ENCODE measurements at places on chromosomes 4 and X.

- DNase-seq, result no peak
Measured at GRCh38 chr4:8722556-8722955, 130.0 kb downstream of the CPZ start.

DNA sequence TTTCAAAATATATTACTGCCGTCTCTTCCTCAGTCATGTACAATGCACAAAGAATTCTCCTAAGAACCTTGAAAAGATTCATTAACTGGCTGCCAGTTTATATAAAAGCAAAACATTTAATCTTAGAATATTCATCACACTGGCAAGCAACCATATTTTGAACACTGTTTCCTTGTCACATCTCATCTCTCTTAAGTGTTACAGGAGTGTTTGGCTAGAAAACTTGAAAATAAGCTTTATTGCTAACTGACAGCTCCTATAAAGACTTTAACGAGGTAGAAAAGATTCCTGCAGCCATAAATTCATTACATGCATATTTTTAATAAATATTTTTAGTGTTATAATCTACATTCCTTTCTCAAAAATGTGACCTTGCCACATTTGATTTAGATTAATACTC lies 149.6 kb downstream of the AFAP1 start:
- DNase-seq, result no peak

DNA sequence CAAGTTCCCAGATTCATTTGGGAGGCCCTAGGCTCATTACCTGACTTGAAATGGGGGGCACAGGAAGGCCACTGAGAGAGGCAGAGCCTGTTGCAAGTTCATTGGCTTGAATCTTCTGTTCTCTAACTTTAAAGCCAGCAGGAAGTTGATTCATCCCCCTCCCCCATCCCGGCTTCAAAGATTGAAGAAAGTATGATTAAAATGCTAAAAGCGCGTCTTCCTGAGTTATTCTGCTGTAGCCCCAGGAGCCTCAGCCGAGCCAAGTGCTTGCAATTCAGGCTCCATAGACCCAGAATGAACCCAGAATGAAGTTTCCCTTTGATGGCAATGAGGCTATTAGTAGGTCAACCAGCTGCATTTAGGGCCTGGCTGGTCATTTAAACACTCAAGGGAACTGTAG lies 14.7 kb downstream of the CHST7 start:
- peak; percentile 43 for DNase-seq

DNA sequence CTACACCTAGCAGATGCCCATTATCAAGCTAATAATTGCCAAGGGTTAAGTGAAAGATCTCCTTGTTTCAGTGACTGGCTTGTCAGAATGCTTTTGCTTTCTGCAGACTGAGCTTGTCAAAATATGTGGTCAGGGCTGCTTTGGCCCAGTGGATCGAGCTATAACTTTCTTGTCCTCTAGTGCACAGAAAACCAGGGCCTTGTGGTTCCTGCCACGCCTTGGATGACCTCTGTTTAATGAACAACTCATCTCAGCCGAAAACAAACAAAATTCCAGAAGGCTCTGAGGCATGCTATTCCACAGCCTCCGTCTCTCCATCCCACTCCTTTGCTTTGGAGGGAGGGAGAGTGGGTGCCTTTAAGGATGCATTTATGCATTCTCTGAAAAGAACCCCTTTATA lies 11.3 kb downstream of the EVC start:
- no peak for DNase-seq

GRCh38 chrX:68492583-68492982 lies 6.3 kb upstream of the YIPF6 start:
- no peak for DNase-seq

DNA sequence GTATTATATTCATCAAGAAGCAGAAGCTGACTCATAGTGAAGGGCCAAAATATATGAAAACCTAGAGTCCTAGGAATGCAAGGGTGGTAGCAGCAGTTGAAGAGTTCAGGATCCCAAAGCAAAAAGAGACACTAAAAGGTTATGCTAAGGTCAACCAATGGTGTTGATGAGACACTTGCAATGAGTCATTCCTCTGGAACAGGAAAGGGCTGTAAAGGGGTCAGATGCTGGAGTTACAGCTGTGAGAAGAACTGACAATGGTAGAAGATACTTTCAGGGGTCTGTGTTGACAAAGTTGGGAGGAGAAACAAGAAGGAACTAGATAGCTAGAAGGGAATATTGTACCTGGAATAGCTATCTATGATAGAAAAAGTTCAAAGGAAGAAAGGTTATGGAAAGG lies 47.5 kb downstream of the ZGRF1 start:
- no peak for DNase-seq

GRCh38 chr4:61984260-61984909 lies 784.3 kb downstream of the ADGRL3 start:
- no peak for DNase-seq

DNA sequence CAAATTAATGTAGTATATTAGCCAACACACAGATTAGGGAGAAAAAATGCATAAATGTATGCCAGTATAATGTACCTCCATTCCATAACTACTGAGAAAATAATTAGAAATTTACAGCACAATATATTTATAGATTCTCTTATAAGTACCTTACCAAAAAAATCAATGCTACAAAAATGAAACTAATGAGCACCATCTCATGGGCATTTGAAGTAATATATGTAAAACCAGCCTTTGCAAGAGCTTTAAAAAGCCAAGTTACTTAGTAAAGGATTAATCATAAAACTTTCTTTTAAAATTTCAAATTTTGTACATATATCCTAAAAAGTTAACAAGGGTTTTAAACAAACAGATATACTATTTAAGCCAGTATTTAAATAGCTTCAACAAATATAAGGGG lies 43.2 kb downstream of the LRBA start:
- DNase-seq, result no peak

DNA sequence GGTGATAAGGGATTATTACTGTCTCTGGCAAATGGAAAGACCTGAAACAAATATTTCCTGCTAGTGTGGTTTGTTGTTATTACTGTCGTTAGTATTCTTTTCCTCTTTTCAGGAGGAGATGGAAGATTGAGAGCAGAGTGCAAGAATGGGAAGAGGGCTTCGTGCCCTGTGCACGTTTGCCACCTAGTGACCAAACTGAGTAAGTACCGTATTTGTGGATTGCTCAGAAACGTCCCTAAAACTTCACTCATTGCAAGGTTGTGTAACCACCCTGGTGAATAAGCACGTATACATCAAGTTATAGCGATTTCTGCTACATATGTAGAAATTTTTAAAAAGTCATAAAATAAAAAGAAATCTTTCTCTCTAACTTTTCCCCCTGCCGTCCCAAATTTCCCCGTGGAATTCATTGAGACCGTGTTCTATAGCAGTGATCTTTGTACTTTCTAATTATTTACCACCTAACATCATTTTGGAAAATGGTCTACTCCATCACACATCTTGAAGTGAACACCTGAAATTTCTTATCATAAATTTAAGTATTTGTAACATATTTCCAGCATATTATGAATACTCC lies 24.3 kb downstream of the LINC00632 start:
- DNase-seq, result peak; percentile 16

DNA sequence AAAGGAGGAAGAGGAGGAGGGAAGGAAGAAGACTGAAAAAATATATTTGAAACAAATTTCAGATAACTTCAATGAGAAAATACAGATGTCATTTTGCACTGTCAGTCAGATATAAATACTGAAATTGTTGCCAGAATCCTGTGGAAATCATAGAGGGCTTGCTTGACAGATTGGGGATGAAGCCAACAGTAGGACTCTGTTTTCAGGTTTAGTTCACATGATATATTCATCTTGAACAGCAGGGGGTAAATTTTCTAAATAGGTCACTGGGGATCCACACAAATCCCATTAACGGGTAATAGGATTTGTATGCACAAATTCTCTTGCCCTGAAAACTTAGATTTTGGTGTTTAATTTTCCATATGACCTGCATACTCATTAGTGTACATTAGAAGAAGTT lies 103.3 kb upstream of the PCDH18 start:
- no peak for DNase-seq

GRCh38 chrX:25007059-25008053 lies 8.4 kb downstream of the ARX start:
- DNase-seq, result no peak

- no peak for DNase-seq
Measured at GRCh38 chr4:140769209-140769608, 13.0 kb upstream of the TBC1D9 start.

DNA sequence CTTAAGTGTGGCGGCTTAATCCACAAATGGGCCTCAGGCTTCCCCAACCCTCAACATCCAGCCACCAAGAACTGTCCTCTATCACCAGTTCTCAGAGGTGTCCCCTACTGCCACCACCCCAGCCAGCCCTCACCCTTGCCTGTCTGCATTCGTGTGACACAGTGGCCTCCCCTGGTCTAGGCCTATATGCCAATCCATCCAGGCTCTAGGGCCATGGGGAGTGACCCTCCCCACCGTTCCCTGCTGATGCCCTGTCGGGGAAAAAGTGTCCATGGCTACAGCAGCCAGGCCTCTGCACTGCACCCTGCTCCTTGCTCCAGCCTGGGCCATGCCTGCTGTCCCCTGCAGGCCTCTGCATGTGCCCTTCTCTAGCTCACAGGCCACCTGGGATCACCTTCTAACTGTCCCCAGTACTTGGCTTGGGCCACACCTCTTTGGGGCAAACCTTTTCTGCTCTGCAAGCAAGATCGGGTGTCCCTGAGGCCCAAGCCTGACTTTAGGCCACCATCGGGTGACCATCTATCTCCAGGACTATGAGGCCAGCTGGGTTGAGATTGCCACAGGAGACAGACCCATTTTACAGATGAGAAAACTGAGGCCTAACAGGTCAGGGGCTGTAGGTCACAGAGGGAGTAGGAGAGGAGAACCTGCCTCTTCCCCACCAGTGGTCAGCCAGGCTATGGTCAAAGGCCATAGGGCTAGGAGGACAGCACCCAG lies 75.8 kb downstream of the JAKMIP1 start:
- no peak for DNase-seq

DNA sequence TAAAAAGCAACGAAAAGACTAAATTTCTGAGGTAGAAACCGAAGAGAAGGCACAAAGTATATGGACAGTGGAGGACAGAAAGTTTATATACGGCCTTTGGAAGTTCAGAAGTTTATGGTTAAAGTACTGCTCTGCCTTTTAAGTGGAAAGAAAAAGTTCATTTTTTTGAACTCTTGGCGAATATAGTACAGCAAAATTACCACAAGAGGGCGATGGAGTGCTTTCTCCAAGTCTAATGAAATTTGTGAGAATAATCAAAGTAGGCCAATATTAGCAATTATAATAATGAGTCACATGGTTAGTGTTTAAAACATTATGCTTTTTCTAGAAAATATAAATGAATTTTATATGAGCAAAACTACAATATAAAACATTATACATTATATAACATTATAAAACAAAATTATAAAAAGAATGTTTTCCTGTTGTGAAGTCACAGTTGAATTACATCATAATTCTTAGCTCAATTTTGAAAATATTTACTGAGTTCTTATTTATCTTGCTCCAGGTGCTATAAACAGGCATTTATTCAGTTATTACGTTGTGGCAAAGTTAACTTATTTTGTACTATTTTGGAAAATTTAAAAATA lies 136.2 kb upstream of the BMPR1B start:
- DNase-seq, result peak; percentile 40

GRCh38 chr4:118398226-118399090 lies 45.7 kb upstream of the PRSS12 start:
- DNase-seq, result no peak

DNA sequence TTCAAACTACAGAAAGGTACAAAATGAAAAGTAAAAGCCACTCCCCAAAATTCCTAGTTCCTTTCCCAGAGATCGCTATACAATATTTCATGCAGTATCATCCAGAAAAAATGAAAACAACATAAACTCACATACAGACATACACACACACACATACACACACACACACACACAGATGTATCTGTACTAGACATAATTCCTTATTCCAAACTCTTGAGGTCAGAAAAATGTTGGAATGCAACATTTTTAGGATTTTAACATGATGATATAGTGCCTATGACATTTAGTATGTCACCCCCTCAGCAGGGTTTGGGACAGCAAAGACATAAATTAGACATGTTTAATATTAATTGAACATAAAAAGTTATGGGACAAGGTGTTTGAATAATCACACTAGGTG lies 73.4 kb upstream of the LHFPL1 start:
- DNase-seq, result no peak

DNA sequence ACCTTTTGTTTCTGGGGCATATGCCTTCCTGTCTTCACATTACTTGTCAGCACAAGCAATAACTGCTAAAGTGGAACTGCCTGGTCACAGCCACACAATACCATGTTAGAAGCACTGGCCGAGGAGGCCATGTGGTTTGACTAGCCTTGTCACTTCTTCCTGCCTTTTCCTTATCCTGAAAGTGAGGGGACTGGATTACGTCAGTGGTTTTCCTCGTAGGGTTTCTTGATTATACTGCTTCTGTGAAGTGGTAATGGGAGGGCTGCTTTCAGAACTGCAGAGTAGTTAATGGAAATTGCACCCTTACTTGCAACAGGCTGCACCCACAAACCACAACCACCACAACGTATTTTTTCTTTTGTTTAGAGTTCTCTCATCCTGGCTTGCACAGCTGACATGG lies 26.6 kb downstream of the ZRSR2 start:
- peak; percentile 55 for DNase-seq

GRCh38 chr4:108148316-108148715 lies 20.4 kb downstream of the LEF1 start:
- DNase-seq, result no peak
